Pancreas (tissue), 10 donors: ENCODE measurements at places on chromosomes 6 and 20. TPM values are rescaled to one million over a fixed set of nuclear protein-coding genes. Genes with fewer than 3 reads are reported as not detected.

DNA sequence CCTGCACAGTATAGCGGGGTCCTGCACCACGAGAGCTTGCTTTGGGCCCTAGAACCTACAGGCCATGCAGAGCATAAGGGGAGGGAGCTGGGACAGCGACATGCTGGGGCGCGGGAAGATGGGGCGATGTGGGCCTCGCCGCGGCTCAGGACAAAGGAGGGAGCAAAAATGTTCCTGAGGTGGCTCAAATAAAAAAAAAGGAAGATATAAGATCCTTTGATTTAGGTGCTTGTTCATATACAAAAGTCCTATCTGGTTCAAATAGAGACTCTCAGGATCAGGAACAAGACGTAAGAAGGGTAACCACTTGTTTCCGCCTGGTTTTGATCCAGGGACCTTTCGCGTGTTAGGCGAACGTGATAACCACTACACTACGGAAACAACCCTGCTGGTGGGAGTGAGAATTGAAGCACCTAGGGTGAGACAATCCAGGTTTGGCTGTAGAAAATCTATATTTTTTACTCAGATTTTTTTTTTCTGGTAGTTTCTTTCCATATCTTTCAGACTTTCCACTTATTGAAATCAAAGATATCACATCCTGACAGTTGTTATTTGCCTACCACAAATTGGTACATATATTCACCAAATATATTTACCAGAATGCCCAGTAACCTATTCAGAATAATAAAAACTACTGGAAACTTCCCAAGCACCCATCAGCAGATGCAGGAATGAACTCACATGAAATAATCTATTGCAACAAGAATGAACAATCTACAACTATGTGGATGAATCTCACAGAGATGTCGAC is 177.9 kb upstream of the ZNF184 start:
- no peak overlapping the region for H3K27ac ChIP-seq
- peaks cover 5% of the 10 kb centered on the region for H3K27me3 ChIP-seq
- H3K4me3 ChIP-seq: no peak overlapping the region
- H3K36me3 ChIP-seq: no peaks in the 10 kb centered on the region
- DNase-seq: no peak
- H3K4me1 ChIP-seq: no peaks in the 10 kb centered on the region

Gene KPNA5
- 2.6 TPM for total RNA-seq

Gene TUBB
- 171 TPM for total RNA-seq

DNA sequence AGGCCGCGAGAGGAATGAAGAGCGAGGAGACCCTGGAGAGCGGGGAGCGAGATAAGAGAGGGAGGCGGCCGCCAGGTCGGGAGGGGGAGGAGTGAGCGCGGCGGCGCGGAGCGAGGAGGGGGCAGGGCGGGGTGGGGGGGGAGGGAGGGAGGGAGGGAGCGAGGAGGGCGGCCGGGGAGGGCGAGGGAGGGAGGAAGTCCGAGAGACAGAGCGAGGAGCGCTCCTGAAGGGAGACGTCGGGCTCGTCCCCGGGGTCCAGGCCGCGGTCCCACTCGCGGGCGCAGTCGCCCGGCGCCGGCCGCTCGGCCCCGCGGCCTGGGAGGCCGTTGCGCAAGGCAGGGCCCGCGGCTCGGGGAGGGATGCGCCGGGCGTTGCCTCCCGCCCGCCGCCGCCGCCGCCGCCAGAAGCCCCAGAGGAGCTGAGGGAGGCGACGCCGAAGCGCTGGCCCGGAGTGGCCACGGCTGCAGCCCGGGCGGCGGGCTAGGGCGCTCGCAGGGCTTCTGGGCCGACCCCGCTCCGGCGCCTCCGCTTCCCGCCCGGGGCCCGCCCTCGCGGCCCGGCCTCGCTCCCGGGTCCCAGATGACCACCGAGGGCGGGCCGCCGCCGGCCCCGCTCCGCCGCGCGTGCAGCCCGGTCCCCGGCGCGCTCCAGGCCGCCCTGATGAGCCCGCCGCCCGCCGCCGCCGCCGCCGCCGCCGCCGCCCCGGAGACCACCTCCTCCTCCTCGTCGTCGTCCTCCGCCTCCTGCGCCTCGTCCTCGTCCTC is at the start of gene FOXF2:
Gene FOXF2 (plus strand): TSS at position 208 of the 764 bp plus-strand sequence. CDS start 372 bp downstream, at position 580.
- no peak for DNase-seq
- no peak within 1 kb of the TSS for H3K27ac ChIP-seq
- H3K36me3 ChIP-seq: no peaks in the 10 kb centered on the region

GRCh38 chr6:151663559-151663958 is 143.9 kb upstream of the ESR1 start:
- no peaks in the 10 kb centered on the region for H3K27me3 ChIP-seq
- no peak overlapping the region for H3K4me3 ChIP-seq
- no peak for DNase-seq
- no peak overlapping the region for H3K27ac ChIP-seq
- H3K4me1 ChIP-seq: peaks cover 3% of the 10 kb centered on the region

Gene SDCBP2
- total RNA-seq: 6.6 TPM

Gene ULBP3
- total RNA-seq: 0.87 TPM

Gene NRSN1
- 0.35 TPM for total RNA-seq

GRCh38 chr6:72081871-72082270 is 195.5 kb downstream of the RIMS1 start:
- no peaks in the 10 kb centered on the region for H3K4me1 ChIP-seq
- DNase-seq: no peak
- no peak overlapping the region for H3K4me3 ChIP-seq
- no peaks in the 10 kb centered on the region for H3K27me3 ChIP-seq
- no peak overlapping the region for H3K27ac ChIP-seq

Gene LAMA2
- total RNA-seq: 9.7 TPM

DNA sequence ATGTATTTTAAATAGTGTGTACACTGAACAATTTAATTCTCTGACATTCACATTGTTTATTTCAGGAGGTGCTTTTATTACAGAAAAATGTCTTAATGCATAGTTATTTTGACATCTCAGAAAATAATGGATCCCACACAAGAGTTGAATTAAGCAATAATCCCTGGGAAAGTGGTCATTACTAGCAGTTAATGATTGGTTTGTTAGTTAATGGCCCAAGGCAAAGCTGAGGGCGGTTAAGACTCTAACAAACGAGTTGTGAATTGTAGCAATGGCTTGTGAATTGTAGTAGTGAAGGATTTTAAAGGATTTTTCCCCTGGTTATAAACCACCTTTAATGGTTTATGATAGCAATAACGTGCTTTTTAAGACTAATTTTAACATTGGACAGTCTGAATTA is 1316.0 kb upstream of the GJE1 start:
- no peaks in the 10 kb centered on the region for H3K36me3 ChIP-seq
- no peaks in the 10 kb centered on the region for H3K27me3 ChIP-seq
- H3K4me1 ChIP-seq: no peaks in the 10 kb centered on the region
- no peak overlapping the region for H3K4me3 ChIP-seq

DNA sequence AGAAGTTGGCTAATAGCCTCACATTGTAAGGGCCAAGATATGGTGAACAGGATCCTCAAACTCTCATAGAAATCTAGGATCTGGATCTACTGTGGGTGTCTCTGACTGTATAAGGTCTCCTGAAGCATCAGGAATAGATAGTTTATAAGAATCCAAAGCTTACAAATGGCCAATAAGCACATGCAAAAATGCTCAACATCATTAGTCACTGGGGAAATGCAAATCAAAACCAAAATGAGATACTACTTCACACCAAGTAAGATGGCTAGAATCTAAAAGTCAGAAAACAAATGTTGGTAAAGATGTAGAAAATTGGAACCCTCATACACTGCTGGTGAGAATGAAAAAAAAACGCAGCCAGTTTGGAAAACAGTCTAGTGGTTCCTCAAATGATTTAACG is 14.3 kb upstream of the RNF182 start:
- no peak for DNase-seq
- H3K27ac ChIP-seq: no peak overlapping the region
- H3K27me3 ChIP-seq: no peaks in the 10 kb centered on the region

Gene CUL7
- total RNA-seq: 21.4 TPM

- no peaks in the 10 kb centered on the region for H3K36me3 ChIP-seq
- no peaks in the 10 kb centered on the region for H3K27me3 ChIP-seq
- DNase-seq: no peak
- no peak overlapping the region for H3K27ac ChIP-seq
Observed at GRCh38 chr6:84072442-84072997, 38.9 kb downstream of the MRAP2 start.

GRCh38 chr20:57514273-57514751 is 10.6 kb downstream of the CTCFL start:
- no peaks in the 10 kb centered on the region for H3K4me1 ChIP-seq
- H3K27ac ChIP-seq: no peak overlapping the region
- no peaks in the 10 kb centered on the region for H3K36me3 ChIP-seq
- no peak overlapping the region for H3K4me3 ChIP-seq
- DNase-seq: peak; percentile 60
- H3K27me3 ChIP-seq: no peaks in the 10 kb centered on the region

DNA sequence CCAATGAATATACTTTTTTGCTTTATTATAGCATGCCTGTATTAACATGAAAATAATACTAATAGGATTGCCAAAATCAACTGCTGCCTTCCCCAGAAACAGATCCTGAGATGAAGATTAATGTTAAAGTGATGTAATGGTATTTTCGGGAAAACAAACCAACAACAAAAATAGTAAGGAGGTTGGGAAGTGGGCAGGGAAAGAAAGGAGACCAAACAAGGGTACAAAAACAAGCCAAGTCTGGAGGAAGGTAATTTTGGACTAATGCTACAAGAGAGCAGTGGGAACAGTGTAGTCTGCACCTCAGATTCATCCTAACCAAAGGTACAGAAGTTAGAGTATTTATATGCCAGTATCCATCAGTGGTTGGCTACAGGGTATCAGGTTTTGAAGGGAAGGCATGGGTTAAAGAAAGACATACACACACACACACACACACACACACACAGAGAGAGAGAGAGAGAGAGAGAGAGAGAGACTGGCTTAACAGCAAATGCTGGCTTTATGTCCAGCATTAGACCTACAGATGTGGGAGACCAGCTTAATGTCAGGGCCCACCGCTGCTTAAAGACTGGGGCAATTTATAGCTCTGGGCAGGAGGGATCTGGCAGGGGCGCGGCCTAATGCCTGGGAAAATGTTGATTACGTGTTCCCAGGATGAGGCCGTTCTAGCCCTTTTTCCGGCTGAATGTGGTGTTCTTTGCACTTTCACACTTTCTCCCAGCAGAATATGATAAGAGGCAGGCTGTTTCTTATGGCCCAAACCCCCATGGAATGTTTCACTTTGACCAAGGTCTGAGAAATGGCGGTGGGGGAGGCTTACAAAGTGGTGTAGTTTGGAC is 3.8 kb upstream of the SLC17A1 start:
- no peaks in the 10 kb centered on the region for H3K27me3 ChIP-seq
- H3K27ac ChIP-seq: no peak overlapping the region
- H3K4me3 ChIP-seq: no peak overlapping the region
- no peaks in the 10 kb centered on the region for H3K36me3 ChIP-seq

DNA sequence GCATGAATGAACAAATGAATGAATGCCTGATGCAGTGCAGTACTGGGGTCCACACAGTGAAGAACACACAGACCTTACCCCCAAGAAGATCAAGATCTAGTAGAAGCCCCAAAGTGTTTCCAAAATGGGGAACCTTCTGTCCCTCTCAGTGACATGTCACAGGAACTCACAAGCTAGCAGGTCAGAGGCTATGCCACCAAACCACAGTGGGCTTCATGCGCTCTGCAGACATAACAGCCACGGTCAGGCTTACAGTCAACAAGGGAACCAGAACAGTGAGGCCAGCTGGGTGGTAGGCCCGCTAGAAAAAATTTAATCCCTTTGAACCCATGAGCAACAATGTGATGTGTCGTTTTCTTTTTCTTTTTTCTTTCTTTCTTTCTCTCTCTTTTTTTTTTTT is 20.2 kb upstream of the ARFGEF2 start:
- no peaks in the 10 kb centered on the region for H3K36me3 ChIP-seq
- H3K27ac ChIP-seq: no peak overlapping the region
- no peaks in the 10 kb centered on the region for H3K27me3 ChIP-seq
- no peak for DNase-seq
- no peak overlapping the region for H3K4me3 ChIP-seq

DNA sequence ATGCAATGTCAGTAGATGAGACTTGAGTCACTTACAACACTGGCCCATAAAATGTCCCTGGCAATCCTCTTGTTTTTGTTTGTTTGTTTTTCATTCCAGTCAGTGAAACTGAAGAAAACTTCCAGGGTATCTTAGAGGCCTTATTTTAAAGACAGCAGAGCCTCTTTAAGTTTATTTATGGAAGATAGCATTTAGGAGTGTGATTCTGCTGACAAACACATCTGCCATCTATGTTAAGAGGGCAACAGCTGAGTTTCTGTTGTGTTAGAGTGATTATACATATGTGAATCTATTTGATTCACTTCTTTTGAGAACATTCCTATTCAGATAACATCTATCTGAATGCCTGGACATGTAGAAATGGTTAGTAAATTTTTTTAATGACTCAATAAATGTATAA is 812.6 kb downstream of the TENT5A start:
- no peak overlapping the region for H3K4me3 ChIP-seq
- H3K27ac ChIP-seq: no peak overlapping the region
- H3K36me3 ChIP-seq: no peaks in the 10 kb centered on the region
- no peaks in the 10 kb centered on the region for H3K4me1 ChIP-seq

DNA sequence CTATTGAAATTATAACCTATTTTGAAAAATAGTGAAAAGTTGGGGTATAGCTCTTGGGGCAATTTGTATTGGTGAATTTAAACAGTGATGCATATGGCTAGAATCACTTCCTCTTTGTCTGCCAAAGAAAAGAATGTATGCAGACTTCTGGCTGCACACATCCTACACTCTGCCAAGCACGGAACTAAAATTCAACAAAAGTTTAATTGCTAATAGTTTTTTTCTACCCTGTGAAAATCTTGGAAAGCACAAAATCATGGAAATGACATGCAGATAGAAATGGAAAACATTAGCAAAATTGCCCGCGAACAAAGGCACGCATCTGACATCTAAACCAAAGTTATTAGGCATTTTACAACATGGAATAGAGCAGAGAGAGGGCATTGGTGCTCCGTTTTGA is 106.4 kb upstream of the PDE10A start:
- H3K27me3 ChIP-seq: no peaks in the 10 kb centered on the region
- H3K4me1 ChIP-seq: no peaks in the 10 kb centered on the region
- no peaks in the 10 kb centered on the region for H3K36me3 ChIP-seq
- no peak overlapping the region for H3K27ac ChIP-seq

Gene TRIM10
- not detected for total RNA-seq

- H3K27ac ChIP-seq: no peak overlapping the region
- no peak for DNase-seq
- H3K36me3 ChIP-seq: no peaks in the 10 kb centered on the region
Observed at GRCh38 chr6:13280254-13280653, 48.1 kb downstream of the TBC1D7 start.

GRCh38 chr20:25549843-25550477 is 35.4 kb downstream of the NINL start:
- H3K36me3 ChIP-seq: no peaks in the 10 kb centered on the region
- no peak overlapping the region for H3K27ac ChIP-seq
- H3K4me1 ChIP-seq: peaks cover 3% of the 10 kb centered on the region
- H3K4me3 ChIP-seq: no peak overlapping the region
- H3K27me3 ChIP-seq: no peaks in the 10 kb centered on the region

GRCh38 chr20:35560105-35560511 is 18.2 kb downstream of the ERGIC3 start:
- no peak overlapping the region for H3K4me3 ChIP-seq
- H3K27me3 ChIP-seq: no peaks in the 10 kb centered on the region
- no peaks in the 10 kb centered on the region for H3K36me3 ChIP-seq
- no peaks in the 10 kb centered on the region for H3K4me1 ChIP-seq
- H3K27ac ChIP-seq: no peak overlapping the region

- H3K4me3 ChIP-seq: no peak overlapping the region
- no peaks in the 10 kb centered on the region for H3K4me1 ChIP-seq
- no peak for DNase-seq
- H3K27me3 ChIP-seq: no peaks in the 10 kb centered on the region
- H3K36me3 ChIP-seq: no peaks in the 10 kb centered on the region
Observed at GRCh38 chr6:21033575-21034026, 499.3 kb downstream of the CDKAL1 start.

Gene KIF13A
- total RNA-seq: 12.3 TPM

Gene TGM3
- 0.06 TPM for total RNA-seq

Gene LTB
- total RNA-seq: 0.74 TPM
